NCI-H1105 treated with DMSO at 0.1 percent for 48 hours (cell line): ENCODE measurements at places on chromosomes 3 and 15.

DNA sequence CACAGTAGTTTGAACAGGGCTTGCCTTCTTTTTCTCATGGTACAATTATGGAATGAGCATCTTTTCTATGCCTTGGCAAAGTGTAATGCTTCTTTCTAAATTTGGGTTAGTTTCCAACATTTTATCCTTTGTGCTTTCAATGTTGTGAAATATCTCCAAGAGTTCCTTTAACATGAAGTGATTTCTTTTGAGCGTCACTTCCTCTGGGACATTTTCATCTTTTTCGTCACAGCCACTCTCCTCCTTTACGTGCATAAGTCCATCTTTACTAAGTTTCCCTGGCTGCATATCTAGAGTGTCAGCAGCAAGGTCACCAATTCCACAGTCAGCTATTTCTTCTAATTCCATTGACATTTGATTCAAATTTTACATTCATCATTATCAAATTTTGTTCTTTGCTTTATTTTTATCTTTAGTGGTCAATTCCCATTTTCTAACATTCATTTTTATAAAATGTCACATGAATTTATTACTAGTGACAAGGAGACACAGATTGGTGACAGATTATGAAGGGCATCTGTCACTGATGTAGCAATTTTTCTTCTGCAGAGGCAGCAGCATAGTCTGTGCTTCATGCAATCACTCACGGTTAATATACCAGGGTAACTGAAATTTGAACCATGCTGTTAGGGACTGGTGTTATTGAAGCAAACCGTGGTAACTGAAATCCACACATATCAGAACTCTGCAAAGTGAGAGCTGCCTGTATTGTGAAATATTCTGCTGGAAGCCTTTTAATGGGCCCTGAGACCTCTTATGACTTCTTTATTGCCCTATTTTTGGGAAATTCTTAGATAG is 126.5 kb upstream of the THBS1 start:
- DNase-seq = no peak

- DNase-seq = no peak
Measured at GRCh38 chr15:90401495-90401894, 13.5 kb downstream of the IQGAP1 start.

GRCh38 chr15:35038626-35039451 is 46.3 kb downstream of the NANOGP8 start:
- no peak for DNase-seq

GRCh38 chr3:107913701-107914100 is 177.1 kb downstream of the CD47 start:
- no peak for DNase-seq

DNA sequence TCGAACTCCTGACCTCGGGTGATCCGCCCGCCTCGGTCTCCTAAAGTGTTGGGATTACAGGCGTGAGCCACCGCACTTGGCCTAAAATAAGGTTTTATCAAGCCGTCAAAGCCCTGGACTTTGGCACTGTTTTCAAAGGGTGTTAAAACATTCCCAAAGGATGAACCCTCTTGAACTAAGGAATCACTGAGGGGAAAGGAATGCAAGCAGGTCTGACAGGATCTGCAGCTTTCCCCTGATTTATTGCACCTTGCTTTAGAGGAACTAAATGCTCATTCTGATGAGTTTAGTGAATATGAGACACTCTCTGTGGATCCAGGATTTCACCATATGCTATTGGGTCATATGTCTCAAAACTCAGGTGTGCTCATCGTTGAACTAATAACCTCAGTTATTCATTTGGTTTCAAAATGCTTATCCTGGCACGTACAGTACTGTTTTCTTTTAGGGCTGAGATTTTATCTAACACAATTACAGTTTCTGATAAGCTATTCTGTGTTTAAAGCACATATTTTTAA is 63.0 kb upstream of the TSC22D2 start:
- no peak for DNase-seq
